ENCODE measurements at places on chromosomes 3 and 15. TPM values are rescaled to one million over a fixed set of nuclear protein-coding genes. Genes with fewer than 3 reads are reported as not detected.

The TERB2 gene
- polyA plus RNA-seq: not detected

The GRAMD1C gene
- polyA plus RNA-seq: 5.1 TPM

The KCNMB3 gene
- 7.3 TPM for polyA plus RNA-seq

The ATP8B4 gene
- polyA plus RNA-seq: 4.9 TPM

The ZPLD1 gene
- polyA plus RNA-seq: 0.03 TPM

The EPHB1 gene
- polyA plus RNA-seq: 0.20 TPM

The IQCF5 gene
- not detected for polyA plus RNA-seq

The LIPC gene
- polyA plus RNA-seq: 0.47 TPM

The SPINT1 gene
- polyA plus RNA-seq: 4.8 TPM

Measured in spleen (tissue), 13 donors.